ENCODE measurements at places on chromosomes 2 and 18.

DNA sequence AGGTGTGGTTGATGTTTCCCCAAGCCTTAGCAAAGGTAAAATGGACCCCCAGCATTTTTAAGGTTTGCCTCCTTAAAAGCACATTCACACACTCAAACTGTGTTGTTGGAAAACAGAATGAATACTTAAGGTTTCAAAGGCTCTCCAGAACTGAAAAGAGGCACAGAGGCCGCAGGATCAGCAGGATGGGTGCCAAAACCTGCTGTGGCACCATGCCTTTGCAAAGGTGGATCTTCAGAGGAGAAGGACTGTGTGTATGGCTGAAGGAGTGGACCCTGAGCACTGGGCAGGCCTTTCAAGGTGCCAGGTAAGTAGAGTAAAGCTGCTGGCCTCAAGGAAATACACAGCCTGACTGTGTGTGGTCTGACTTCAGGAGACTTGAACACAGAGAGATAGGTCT is 127.3 kb downstream of the XRCC5 start:
- DNase-seq: no peak

- no peak for DNase-seq
Measured at GRCh38 chr2:182361477-182361876, 65.4 kb downstream of the PDE1A start.

DNA sequence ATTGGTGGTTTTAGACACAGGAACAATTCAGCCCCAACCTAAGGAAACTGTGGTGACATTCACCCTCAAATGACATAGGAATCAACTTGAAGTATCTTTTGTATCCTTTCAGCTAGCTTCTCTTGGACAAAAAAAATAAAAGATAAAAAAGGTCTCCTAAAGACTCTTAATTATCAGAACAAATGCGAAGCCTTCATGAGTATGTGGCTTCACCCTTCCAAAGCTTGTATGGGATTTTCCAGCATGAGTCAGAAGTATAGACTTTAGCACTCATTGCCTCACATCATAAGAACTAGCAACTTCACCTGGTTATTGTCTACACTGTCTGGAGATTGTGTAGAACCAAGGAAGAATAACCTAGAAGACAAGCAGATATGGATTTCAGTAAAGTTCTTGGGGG is 135.4 kb downstream of the LAMA3 start:
- no peak for DNase-seq

DNA sequence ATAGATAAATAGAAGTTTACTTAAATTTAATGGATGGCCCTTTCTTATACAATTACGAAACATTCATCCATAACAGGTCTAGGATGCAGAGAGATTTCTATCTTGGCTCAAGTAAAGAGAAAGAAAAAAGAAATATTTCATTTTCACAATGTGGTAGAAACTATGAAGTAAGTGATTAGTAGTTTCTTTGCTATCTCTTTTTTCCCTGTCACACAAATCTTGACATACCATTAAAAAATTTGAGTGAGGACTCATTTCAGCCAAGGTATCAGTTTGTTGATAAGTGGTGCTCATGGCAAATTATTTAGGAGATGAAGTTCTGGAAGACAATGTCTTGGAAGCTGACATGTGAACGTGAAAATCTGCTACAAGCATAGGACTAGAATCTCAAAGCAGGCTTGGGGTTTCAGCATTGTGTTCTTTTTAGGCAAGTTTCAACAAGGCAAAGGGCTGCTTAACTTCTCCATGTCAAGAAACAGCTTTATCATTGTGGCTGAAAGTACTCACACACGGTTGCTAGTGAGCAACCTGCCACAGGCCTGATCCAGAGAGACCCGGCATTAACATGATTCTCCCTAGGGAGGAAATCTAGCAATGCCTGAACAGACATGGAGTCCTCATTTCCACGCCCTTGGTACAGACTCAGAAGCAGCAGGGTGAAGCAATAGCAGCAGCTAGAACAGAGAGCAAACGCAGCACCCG is 414.6 kb downstream of the DLGAP1 start:
- no peak for DNase-seq
